Stimulated activated CD8-positive, alpha-beta memory T cell treated with anti-CD3 and anti-CD28 coated beads, Interleukin-2, amount 100 ng/mL, for 48 hours (primary cell): ENCODE measurements at places on chromosomes 6 and 20.

- DNase-seq = no peak
Measured at GRCh38 chr6:165718491-165718891, 55.5 kb upstream of the PDE10A start.

DNA sequence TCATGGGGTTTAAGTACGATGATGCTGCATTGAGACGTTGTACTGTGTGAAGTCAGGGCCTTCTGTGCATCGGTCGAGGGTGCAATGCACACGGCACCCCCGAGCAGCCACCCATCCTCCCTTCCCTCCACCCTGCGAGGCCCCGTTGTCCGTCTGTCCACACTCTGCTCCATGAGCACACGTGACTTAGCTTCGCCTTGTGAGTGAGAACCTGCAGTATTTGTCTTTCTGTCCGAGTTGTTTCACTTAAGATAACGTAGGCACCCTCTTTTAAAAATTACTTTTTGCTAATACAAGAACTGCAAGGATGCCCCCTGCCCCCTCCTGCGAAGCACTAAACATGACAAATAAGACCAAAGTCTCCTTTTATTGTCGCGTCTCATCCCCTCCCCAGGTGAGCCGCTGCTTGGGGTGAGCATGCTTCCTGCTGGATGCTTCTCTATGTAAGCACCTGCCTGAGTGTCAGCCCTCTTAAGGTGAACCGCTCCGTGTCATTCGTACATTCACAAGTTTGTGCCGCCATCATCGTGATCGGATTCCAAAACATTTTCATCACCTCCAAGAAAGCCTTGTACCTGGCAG, 3.6 kb upstream of the RBBP8NL start:
- DNase-seq = no peak

DNA sequence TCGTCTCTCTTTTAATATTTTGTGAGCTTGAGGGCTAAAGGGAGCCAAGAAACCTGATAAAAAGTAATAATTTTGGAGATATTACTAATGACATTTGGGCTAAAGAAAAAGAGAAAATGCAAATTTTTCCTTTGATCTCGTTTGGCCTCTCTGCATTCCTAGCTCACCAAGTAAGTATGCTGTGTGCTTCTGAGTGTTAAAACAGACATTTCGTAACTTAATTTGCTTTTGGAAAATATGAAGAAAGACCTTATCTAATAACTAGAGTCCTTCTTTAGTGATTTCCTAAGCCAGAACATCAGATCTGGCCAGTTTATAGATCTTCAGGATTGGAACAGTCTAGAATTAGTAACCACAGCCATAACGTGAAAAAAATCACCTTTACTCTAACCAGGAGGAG, 872.9 kb upstream of the SLC35B3 start:
- DNase-seq = no peak

DNA sequence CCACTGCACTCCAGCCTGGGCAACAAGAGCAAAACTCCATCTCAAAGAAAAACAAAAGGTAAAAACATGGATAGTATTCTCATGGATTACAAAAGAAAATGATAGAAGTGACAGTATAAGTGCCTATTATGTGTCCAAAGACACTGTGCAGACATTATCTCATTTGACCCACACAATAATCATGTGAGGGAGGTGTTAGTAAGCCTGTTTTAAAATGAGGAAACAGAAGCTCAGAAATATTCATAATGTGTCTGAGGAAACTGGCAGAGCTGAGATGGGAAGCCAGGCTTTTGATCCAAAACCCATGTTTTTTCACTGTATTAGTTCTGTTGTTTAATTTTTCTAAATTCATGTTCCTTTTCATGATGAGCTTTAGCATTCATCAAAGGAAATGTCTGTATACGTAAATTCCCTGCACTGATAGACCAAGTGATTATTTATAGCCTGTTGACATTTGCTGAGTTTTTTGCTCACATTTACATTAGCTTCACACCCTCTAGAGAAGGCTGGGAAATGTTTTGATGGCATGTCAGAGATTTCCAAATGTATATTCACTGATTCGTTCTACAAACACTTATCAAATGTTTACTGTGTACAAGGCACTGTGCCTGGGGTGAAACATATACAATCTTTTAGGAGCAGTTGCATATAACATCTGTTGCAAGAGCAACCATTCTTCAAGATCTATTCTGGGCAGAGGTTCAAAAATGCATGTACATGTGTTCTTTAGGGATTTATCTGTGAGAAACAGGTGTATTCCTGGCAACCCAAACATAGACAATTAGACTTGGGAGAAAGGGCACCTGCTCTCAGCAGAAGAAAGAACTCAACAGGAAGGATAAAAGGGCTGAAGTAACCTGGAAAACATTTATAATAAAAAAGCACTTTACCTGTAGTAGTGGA, 331.5 kb downstream of the SAMD5 start:
- DNase-seq = no peak

DNA sequence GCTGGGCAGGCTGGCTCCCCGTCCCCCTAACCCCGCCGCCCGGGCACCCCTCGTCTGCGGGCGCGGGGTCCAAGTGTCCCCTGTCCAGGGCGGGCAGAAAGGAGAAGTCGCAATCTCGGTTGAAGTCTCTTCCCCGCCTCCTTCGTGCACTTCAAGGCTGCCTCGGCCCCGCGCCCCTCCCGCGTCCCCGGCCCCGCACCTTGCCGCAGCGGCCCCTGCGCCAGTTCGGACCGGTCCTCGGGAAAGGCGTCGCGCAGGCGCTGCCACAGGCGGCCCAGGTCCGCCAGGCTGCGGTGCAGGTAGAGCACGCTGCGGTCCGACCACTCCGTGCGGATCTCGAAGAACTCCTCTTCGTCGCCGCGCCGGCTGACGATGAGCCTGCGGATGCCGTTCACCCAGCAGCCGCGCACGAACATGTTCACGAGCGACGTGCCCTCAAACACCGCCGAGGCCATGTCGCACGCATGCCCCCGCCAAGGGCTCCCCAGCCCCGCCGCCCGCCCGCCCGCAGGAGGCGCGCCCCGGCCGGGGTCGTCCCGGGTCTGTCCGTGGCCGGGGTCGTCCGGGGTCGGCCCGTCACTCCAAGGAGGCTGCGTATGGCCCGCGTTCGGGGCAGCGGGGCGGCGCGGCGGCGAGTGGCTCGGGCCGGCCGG, at the start of gene PXDC1:
Gene PXDC1, minus strand, starts transcription at position 637 of the 653 bp plus-strand sequence. Its CDS starts 182 bp downstream, at position 455.
- DNase-seq = peak; percentile 6

- DNase-seq = no peak
Measured at GRCh38 chr6:142700032-142700431, 244.9 kb downstream of the HIVEP2 start.

- DNase-seq = no peak
Measured at GRCh38 chr6:110655821-110656220, 159.4 kb downstream of the CDK19 start.

GRCh38 chr6:35583893-35584688, 71.4 kb upstream of the TULP1 start:
- peak; percentile 40 for DNase-seq
